ENCODE measurements at places on chromosomes 6 and 20. TPM values are rescaled to one million over a fixed set of nuclear protein-coding genes. Genes with fewer than 3 reads are reported as not detected.

Gene SOD2
- total RNA-seq, result 116 TPM

Gene PEX6
- 4.2 TPM for total RNA-seq

Gene ENPP3
- 0.35 TPM for total RNA-seq

Gene THBS2
- total RNA-seq, result 0.05 TPM

Gene METTL24
- not detected for total RNA-seq

Gene RSPH9
- total RNA-seq, result not detected

Gene PSORS1C1
- total RNA-seq, result not detected

Measured in activated T-cell treated with anti-CD3 and anti-CD28 coated beads, Interleukin-2, amount 50 U/mL, for 4 hours (primary cell).